NCI-H748 treated with DMSO at 0.1 percent for 48 hours (cell line): ENCODE measurements at places on chromosomes 3 and 15.

DNA sequence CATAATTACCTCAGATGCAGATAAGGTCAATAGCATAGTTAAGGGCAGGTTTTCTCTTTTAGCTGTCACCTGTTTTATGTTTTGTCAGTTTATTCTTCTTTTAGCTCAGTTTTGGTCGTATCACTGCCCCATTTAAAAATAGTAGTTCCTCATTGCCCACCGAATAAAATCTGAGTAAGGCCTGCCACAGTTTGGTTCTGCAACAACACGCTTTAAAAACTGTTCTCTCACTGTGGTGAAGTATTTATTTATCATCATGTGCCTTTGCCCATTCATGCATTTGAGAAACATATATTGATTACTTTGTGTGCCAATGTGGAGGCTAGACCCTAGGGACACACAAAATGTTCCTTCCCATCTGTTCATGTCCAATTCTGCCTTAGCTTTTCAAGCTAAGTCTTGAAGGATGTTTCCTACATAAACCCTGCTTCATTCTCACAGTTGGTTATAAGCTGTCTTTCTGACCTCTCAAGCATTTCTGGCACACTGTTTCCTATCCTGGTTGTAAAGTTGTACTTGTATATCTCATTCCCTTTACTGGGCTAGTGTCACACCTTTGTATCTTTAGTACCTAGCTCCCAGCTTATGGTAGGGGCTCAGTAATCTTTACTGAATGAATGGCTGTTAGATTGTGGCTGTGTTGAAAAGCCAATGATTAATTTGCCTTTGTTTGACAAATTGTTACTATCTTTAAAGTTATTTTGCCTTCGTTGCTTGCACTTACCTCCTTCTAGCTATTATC lies 23.9 kb downstream of the AKAP13 start:
- DNase-seq, result no peak

- DNase-seq, result no peak
Observed at GRCh38 chr3:184183679-184184078, 2.3 kb upstream of the ABCF3 start.

- DNase-seq, result no peak
Observed at GRCh38 chr3:128433837-128434165, 32.9 kb downstream of the DNAJB8 start.

GRCh38 chr3:153396581-153396980 lies 234.6 kb downstream of the RAP2B start:
- DNase-seq, result no peak

DNA sequence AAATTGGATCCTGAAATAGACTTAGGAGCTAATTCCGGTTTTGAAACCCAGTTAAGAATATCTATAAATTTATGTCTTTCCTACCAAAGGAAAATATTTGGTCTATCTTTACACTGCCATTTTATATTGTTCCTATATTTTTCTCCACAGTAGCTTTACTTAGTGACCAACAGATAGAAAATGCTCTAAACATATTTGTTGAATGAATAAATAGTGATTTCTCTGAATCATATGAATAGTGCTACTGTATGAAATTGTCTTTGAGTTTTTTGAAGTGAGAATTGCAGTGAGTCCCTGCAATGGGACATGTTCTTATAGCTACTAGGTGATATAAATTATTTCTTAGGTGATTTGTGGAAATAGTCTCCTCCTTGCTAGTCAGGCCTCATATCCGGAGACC lies 18.5 kb upstream of the EID1 start:
- DNase-seq, result no peak

- DNase-seq, result no peak
Observed at GRCh38 chr15:99994849-99995248, 261.6 kb upstream of the LYSMD4 start.

DNA sequence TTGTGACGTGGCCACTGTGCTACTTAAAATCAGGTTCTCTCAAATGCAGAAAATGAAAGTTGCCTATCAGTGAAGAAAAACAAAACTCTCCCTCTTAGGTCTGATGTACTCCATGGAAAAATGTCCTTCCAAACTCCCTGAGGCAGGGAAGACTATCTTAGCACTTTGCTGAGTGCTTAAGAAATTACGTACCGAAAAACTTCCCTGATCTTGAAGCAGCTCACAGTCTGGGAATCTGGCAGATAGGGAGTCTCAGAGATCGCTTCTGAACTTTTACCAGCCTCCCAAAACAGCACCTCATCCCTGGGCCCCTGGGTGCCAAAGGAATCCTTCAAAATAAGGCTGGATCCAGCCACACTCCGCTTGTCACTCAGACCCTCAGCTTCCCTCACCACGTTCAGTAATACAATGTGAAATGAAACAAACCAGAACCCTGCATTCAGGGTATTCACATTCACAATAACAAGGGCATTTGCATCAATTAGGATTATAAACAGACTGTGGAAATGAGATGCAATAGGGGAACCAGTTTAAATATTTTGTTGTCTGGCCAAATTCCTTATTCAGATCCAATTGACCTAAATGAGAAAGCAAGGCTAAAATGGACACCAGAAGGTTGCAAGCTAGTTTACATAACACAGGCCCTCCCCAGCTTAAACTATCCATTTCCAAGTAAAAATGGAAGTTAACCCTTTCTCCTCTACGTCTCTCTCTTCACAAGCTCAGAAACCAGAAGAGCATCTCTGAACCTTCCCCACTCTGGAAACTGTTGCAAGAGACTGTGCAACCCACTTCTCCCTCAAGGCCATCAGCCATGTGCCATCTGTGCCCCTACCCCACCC lies 20.9 kb downstream of the OSBPL10 start:
- DNase-seq, result no peak

DNA sequence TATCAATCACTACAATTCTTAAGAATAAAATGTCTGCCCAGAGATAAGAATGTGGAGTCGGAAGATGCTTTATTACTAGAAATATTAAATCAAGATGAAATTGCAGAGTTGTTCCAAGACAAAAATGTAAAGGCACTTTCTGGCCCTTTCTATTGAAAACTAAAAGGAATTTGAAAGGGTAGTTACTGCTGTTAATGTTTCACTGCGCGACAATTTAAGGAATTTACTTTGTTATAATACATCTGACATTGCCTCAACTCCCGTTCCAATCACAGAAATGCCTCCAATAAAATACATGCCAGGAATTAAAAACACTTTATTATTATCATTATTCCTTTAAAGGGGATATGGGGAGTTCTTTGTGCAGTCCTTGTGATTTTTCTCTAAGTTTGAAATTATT lies 26.4 kb downstream of the RSL24D1 start:
- no peak for DNase-seq

DNA sequence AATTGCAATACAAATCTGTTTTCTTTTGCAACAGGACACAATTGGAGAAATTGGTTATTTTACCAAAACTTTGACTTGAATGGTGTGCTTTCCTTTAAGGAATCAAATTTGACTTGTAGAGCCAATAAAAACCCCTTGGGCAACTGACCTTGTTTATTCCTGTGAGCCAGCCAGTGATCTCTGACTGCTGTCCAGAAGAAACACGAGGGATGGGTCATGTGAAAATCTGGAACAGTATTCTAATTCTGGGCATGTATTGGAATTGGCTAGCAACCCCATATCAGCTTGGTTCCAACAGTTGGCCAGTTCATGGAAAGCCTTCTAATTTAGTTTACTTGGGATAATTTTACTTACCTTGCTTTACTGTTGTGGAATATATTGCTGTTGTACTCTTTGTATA lies 19.1 kb upstream of the HHATL start:
- no peak for DNase-seq

DNA sequence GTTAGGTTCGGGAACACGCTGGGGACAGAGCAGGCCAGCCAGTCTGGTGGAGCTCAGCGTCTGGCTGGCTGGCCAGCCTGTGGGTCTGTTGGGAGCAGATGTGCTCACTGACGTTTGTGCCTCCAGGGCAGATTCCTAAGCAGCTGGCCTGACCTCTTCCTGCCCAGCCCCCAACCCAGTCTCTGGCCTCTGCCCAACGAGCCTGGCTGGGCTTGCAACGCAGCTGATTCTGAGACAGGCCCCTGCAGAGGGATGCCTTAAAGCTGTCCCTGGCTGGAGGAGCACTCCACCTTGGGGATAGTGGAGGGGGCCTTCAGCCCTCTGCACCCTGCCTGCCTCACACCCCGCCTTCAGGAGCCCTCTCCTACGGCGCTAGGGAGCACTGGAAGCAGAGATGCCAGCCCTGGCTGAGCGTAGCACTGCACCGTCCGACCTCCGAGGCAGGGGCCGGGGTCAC lies 46.0 kb downstream of the KLF13 start:
- no peak for DNase-seq

DNA sequence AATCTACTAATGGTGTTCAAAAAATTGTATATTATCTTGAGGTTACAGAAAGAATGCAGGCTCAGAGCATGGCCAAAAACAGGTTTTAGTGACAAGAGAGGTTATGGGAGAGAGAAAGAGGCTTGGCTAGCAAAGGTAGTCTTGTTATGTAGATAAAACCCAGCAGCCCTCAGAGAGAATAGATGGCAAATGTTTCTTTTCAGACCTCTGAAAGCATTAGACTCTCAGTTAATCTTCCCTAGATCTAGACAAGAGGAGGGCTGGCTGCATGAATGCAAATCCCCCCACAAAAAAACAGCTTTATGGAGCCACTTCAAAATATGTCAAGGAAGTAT lies 62.2 kb downstream of the OSTN start:
- no peak for DNase-seq

GRCh38 chr3:87390353-87390752 lies 114.0 kb upstream of the POU1F1 start:
- no peak for DNase-seq

- no peak for DNase-seq
Observed at GRCh38 chr3:183298701-183299153, 45.7 kb downstream of the B3GNT5 start.

DNA sequence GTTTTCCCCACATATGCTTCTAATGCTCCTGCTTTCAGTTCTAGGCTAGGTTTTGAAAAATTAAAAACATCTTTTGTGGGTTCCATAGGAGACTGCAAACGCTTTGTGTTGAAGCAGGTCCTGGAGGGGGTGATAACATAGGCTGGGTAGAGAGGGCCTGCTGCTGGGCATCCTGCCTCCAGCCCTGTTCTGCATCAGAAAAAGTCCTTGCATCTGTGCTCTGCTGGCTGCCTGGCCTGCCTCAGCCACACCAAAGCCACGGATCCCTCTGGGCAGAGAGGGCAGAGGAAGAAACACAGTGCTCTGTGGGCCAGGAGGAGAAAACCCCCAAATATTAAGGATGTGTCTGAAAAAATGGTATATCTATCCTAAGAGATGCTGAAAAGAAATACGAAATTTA lies 3.9 kb upstream of the ARPP21 start:
- DNase-seq, result no peak

- DNase-seq, result no peak
Observed at GRCh38 chr15:75669191-75669878, 21.6 kb downstream of the SNX33 start.

- DNase-seq, result no peak
Observed at GRCh38 chr3:55725681-55726500, 238.8 kb upstream of the WNT5A start.

DNA sequence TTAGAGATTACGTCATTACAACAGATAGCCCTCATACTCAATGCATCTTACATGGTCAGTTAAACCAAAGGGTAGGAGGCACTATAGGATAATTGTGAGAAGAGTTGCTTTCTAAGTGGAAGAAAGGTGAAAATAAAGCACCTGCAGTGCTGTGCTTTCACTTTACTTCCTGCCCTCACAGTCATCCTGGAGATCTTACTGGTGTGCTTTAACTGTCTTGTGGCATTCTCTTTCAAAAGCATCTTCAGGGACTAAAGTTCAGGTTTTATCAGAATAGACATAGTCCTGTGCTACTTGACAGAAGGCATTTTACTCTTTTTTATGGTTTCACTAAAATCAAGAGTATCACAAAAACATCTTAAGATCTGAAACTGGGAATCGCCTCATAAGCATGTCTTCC lies 286.6 kb downstream of the ZBTB20 start:
- no peak for DNase-seq

GRCh38 chr15:83030021-83030420 lies 18.6 kb upstream of the C15orf40 start:
- DNase-seq, result no peak
